ENCODE measurements at places on chromosomes 2 and 18.

GRCh38 chr18:49519101-49519971 lies 32.3 kb upstream of the C18orf32 start:
- no peak for DNase-seq

DNA sequence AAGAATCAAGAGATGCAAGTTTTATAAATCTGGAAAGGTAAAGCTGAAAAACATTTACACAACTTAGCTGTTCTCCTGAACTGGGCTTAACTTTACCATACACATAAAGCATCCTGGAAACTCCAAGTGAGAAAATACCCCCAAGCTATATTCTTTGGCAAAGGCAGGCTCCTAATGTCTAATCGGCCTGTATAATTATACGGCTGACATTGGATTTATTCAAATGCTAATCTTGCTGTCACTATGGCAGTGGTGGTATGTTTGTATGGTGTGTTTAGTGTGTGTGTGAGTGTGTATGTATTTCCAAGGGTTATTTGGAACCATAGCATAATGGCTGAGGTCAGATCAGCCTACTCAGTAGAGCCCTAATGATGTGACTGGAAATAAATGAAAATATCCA lies 1031.8 kb upstream of the ZEB2 start:
- DNase-seq = no peak

DNA sequence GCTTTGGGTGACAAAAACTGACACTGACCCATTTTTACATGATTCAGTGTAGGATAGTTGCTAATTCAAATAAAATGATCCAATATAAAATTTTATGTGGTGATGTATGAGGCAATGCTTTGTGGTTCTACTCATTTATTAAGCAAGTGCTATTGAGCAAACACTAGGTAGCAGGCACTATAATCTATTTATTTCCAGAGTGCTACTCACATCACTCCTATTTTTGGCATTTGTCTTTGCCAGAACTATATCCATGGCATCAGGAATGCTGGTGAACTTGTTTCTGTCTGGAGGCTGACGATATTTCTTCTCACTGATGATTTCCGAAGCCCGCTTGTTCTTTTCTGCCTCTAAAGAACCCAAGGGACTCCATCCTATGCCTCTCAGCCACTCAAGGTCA lies 84.3 kb downstream of the NEB start:
- DNase-seq = no peak

DNA sequence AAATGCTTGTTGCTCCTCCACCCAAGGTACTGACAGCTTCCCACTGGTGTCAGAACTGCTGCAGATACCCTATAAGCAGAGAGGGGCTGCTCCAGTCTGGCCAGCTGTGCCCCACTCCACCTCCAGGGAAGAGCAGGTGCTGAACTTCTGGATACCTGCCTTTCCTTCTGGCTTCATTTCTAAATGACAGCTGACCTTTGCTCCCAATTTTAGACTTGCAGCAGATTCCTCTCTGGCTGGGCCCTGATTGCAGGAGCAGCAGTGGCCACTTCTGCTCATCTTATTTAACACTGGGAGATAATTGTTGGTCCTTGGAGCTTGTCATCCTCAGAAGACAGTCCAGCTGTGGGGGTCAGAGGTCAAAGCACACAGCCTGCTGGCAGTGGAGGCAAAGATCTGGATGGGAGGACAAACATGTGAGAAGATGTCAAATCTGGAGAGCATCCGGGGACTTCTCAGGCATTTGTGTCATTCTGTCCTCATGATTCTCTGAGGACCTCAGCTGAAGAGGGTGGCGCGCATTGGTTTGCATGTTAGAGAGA lies 38.9 kb downstream of the SETBP1 start:
- DNase-seq = no peak

GRCh38 chr18:77299706-77300105 lies 50.1 kb downstream of the GALR1 start:
- DNase-seq = no peak

- DNase-seq = no peak
Observed at GRCh38 chr2:65846989-65847678, 414.7 kb upstream of the SPRED2 start.

- no peak for DNase-seq
Observed at GRCh38 chr2:98669675-98670074, 61.3 kb downstream of the MGAT4A start.

DNA sequence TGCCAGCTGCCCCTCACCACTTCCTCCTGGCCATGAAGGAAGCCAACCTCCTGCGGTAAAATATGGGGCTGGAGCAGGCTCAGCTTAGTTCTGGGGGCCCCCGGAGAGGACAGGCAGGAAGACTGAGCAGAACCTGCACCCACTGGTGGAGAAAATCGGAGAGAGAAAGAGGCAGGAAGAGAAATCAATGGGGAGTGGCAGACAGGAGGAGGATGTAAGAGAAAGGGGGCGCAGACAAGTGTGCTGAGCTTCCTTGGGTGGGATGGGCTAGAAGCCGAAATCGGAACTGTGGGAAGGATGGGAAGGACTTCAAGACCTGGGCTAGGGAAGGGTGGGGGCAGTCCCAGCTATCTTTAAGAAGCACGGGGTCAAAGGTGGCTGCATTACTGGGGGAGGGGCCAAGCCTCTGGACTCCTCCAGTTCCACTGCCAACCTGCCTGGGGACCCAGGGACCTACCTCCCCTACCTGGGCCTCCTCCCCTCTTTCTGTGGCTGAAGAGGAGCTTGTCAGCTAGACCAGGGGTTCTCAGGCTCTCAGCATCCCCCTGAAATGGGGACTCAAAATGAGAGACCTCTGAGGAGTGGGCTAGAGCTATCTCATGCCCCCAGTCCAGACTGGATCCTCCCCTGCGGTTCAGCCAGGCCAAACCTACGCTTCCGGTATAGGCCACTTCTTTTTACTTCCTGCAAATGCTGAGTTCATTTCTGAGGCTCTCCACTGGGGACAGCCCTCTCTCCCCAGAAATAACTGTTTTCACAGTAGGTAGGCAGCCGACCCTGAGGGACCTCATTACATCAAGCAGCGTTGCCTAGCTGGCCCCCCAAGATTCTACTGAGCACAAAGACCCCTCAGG lies 33.6 kb upstream of the B3GNT7 start:
- no peak for DNase-seq

GRCh38 chr2:210132239-210132638 lies 39.0 kb downstream of the KANSL1L start:
- no peak for DNase-seq

- no peak for DNase-seq
Observed at GRCh38 chr18:67916097-67916496, 399.6 kb upstream of the DSEL start.

DNA sequence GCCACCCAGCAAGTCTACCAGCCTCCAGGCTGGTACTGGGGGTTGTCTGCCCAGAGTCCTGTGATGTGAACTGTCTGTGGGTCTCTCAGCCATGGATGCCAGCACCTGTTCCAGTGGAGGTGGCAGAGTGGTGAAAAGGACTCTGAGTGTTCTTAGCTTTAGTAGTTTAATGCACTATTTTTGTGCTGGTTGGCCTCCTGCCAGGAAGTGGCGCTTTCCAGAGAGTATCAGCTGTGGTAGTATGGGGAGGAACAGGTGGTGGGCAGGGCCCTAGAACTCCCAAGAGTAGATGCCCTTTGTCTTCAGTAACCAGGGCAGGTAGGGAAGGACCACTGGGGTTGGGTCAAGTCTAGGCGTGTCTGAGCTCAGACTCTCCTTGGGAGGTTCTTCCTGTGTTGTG lies 356.7 kb downstream of the STK39 start:
- DNase-seq = no peak

GRCh38 chr2:27100036-27100435 lies 13.5 kb downstream of the KHK start:
- DNase-seq = no peak

DNA sequence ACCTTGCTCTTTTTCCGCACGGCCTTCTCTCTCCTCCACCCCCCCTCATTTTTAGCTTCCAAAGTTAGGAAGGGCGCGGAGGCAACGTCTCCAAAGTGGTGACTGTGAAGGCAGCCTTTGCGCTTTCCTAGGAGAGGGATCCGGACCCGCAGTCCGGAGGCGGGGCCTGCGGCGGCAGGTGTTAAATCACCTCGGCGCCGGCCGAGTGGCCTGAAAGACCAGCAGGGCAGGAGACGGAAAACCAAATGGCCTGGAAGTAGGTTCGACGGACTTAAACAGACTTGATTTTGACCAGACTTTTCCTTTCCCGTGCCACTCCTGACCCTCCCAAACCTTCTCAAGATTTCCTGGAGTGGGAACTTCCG lies 615 bp downstream of the GORASP2 start:
- peak; percentile 6 for DNase-seq

DNA sequence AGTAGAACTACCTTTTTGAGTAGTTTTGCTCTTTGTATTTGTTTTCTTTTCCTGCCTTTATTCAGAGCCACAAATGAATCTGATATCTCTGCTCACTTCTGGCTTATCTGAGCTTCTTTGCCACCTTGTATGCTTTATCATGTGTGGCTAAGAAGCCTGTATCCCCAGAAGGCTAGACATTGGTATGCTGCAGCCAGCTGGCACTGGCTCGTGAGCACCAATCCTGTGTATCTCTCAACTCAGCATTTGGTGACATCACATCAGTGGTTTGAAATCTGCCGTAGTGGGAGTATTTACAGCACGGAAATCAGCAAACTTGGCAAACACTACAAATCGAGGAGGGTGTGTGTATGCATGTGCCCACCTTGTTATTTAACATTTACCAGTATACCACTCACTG lies 183.7 kb upstream of the LHCGR start:
- DNase-seq = no peak

DNA sequence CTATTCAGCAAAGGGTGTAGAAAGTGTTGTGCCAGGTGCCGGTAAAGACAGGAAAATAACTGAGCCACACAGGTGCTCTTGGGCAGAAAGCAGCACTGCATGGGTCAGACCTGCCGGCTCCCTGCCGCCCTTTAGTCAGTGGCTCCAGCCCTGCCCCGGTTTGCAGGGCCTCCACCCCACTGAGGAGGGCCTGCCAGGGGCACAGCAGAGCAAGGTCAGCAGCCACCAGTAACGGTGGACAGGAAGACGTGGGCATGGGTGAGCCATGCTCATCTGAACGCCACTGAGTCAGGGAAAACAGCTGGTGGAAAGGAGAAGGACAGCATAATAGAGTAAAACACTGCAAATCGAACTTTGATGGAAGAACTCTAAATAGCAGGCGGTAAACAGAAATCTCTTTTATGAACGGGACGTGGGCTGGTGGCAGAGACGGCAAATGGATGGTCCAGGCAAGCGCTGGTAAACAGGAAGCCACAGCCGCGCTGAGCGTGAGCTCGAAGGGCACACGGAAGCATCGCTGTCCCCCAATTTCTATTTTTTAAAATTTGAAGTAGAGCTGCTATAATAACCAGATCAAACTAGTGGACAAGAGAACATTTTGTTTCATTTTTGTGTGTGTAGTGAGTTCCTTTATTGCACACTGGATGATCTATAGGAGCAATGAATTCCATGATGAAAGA lies 141.8 kb upstream of the ALKAL2 start:
- no peak for DNase-seq

- no peak for DNase-seq
Observed at GRCh38 chr2:50597206-50597605, 434.7 kb downstream of the NRXN1 start.

DNA sequence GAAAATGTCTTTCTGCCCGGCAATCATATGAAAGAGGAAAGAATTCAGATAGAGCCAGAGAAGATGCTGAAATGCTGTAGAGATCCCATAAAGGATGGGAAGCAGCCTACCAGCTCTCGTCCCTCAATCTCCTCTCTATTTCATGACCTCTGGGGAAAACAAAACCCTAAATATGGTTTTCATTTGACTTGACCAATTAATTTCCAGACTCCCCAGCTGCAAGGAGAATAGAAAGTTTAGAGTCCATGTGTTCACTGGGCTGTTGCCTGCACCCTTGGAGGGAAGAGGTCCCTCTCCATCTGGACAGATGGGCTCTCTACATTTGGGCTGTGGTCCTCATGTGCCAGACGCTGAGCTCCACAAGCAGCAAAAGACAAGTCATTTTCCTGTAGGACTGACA lies 40.6 kb downstream of the CAPN13 start:
- DNase-seq = no peak

GRCh38 chr2:283996-284794 lies 3.7 kb downstream of the ALKAL2 start:
- no peak for DNase-seq

- DNase-seq = no peak
Observed at GRCh38 chr18:814300-815084, 2.5 kb upstream of the YES1 start.

- DNase-seq = no peak
Observed at GRCh38 chr2:164642946-164643555, 21.8 kb upstream of the GRB14 start.

GRCh38 chr18:76989647-76990190 lies 142.9 kb downstream of the MBP start:
- DNase-seq = no peak

- no peak for DNase-seq
Observed at GRCh38 chr2:239146011-239146641, 254.7 kb downstream of the HDAC4 start.

DNA sequence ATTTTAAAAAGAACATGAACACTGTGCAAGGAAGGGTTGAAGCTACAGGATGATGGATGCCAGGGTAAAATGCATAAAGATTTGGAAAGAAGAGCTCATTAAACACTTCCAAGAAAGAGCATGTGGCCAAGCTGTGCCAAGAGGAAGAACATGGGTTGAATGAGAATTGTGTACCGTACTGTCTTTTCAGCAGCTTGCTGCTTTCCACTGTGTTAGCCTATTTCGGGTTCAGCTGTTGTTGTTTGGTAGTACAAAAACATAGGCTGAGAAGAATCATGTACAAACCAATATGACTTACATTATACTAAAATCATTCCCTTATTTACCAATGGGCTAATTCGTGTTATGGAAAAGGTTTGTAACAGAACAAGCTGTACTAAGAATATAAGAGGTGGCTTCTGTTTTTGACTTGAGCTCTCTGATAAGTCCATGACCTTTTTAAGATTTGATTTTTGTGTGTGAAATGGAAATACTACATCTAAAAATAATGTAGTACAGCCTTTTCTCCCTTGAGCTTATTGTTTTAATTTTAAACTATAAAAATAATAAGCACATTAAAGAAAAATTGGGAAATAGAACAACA lies 188.3 kb upstream of the STON1 start:
- DNase-seq = no peak

DNA sequence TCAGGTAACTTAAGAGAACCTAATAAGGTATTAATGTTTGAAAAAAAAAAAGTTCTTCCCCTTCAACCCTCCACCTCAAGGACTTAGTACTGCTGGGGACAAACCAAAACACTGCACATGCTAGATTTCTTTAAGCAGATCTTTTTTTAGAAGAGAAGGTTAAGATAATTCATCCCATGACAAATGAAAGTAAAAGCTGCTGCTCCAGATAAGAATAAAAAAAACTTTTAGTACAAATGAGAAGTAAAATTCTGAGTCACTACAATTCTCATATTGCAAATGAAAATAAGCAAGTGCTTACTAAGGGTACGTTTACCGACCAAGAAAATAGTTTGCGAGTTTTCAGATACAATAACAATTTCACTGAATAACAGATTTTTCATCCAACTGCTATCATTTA lies 8.9 kb downstream of the STAM2 start:
- no peak for DNase-seq

- DNase-seq = no peak
Observed at GRCh38 chr18:37403100-37403781, 162.4 kb downstream of the CELF4 start.

DNA sequence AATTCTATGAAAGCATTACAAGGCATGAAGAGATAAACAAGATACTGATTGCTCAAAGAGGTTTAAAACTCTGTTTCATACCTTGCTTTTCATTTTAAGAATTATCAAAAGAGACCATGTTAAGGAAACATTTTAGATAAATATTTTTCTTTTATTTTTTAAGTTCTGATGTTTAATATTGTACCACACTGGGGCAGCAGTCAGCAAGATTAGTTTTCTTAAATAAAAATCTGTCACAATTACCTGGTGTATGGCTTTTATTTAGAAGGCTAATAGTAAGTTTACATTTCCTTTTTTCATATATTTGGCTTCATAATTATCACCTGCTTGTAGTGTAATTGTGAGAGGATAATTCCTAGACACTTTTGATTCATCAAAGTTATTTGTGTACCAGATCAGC lies 46.4 kb downstream of the ZNF804A start:
- DNase-seq = no peak
